ENCODE measurements at places on chromosomes 7 and 10.

DNA sequence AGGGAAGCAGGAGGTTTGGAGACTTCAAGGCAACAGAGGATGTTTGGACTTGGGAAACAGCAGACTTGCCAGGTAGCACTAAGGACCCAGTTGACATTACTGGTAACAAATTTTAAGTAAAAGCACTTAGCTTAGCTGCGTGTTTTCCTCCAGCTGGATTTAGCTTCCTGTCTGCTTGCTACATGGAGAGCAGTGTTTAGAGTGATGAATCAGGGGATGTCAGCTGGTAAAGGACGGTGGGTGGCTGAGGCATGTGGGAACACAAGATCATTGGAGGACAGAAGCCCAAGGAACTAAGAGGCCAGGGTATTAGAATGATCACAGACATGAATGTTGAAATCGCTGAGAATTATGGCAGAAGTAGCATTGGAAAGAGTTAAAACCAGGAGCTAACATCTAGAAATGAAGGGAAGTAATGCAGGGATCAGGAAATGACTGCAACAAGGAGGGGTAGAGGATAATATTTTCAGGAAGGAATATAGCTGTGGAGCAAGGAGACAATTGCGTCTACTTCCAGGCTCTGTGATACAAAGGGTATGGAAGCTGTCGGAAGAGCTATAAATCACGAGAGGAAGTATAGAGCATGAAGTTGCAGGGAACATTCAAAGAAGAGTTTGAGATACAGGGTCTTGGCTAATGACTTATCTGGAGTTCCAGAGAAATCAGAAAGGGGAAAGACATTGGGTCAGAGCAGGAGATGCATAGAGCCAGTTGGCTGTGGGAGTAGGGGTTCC lies 34.4 kb downstream of the CALD1 start:
- DNase-seq, result no peak

DNA sequence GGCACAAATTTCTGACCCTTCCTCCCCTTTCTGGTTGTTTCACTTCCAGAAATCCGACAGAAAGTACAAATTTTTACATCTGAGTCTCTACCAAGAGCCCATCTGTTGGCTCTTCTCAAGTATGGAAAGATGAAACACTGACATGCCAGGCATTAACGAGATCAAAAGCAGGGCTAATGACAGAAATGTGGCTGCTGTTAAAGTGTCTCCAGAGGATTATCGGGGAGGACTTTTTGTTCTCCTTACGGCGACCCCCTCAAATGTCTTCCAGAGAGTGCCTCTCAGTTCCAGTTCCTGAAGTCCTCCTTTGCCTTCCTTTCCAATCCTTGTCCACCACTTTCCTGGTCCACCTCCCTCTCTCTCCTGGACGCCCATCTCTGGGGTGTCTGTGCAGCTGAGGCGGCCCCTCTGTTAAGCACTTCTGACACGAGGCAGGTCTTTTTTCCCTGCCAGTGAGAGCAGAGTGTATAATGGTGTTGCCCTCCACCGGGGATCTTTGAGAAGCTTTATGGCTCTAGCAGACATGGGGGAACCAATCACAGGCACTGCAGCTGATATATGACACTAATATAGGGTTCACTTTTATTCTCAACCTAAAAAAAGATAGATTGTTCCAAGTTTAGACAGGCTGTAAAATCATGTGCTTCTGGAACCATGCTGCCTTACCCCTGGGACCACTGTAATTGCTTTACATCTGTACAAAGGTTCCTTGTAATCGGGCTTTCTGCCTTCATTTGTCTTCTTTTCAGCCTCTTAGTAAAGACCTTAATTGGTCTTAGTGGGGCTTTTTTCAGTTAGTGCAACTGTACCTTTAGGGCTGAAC lies 757.1 kb downstream of the AUTS2 start:
- no peak for DNase-seq

DNA sequence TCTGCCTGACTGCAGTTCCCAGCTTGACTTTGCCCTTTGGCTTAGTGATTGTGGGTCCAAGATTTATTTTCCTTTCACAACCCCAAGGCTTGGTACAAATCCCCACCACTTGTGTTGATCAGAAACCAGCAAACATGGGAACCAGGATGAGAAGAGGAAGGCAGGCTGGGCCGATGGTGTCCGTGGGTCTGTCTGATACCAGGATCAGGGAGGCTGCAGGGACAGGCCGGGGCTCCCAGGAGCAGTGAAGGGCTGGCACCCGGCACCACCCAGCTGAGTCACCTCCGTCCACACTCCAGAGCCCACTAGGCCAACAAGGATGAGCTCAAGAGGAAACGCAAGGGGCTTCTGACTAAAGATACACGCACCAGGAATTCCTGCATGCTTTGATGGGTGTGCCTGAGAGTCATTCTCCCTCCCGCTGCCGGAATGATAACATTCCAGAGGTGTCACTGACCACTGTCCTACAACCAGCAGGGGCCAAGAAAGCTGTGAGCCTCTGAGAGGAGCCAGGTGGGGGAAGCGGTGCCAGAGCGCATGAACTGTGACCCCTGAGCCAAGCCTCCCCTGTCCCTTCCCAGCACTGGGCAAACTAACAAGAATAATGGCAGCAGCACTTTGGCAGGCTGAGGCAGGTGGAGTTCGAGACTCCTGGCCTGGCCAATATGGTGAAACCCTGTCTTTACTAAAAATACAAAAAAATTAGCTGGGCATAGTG lies 29.2 kb upstream of the PROSER2 start:
- DNase-seq, result no peak

DNA sequence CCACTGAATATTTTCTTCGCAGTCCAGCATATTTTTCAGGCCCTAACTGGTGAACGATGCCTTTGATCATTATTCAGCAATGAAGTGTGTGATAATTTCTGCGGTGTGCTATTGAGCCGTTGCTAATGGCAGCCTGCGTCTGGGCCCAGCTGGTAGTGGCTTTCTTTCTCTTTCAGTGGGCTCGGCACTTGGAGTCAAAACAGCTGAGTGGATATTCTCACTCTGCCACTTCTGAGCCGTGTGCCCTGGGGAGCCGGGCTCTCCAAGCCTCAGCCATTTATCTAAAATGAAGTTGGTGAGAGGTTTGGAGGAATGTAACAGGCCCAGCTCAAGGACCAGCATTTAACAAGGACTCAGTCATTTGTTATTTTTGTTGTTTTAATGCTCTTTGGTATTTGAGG lies 87.5 kb upstream of the IFRD1 start:
- no peak for DNase-seq

- no peak for DNase-seq
Observed at GRCh38 chr10:27242951-27243551, 2.5 kb upstream of the ACBD5 start.

DNA sequence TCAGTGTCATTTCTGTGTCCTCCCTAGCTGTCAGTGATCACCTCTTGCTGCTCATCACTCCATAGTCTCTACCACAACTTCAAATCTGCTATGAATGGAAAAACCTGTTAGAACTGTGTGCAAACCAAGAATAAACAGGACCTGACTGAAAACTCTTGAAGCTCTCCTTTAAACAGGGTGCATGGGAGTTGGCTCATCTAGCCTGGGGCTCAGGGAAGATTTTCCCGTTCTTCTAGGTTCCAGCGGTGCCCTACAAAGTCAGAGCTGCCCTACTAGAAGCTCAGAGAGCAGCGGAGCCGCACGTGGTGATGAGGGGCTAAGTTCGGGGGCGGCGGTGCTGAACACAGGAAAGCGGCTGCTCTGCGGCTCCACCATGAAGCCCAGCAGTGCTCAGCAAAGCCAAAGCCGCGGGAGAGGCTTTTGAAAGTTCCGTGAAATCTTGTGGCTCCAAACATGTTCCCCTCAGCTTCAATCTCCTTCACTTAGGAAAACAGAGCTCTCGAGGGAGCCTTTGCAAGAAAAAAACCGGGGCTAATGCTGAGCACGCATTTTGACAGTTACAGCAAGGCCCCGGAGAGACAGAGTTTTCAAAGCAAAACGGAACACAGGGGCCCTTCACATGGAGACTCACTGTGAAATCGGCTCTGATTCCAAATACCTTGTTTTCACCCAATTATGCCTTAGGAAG lies 30.5 kb downstream of the RGS10 start:
- DNase-seq, result no peak

GRCh38 chr7:90563286-90563685 lies 32.8 kb upstream of the CDK14 start:
- DNase-seq, result no peak

DNA sequence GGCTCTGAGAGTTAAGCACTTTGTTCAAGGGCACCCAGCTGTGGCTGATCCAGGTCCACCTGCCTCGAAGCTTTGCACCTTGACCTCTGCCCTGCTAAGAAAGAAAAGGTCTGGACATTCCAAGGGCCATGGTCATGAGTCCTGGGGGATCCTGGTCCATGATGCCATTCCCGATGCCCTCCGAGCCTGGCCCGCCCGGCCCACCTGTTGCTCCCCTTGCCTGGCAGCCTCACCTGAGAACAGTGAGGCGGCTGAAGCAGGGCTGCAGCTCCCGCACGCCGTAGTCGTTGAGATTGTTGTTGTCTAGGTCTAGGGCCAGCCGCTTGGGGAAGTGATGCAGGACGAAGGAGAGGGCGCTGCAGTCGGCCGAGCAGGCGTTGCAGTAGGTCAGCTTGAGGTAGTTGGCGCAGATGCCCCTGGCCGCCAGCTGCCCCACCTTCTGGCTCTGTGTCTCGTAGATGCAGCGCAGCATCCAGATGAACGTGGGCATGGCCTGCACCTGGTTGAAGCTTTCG lies 27.5 kb downstream of the NOD1 start:
- DNase-seq, result no peak

Data from osteocyte (in vitro differentiated cells).